ENCODE measurements at places on chromosomes 1 and 21. TPM values are rescaled to one million over a fixed set of nuclear protein-coding genes. Genes with fewer than 3 reads are reported as not detected.
A peak's percentile ranks its signal among the peaks of the same experiment; 100 is the strongest.

- ATAC-seq: no peak
These were observed 28.2 kb downstream of the IFI44 start for GRCh38 chr1:78677788-78678187.

DNA sequence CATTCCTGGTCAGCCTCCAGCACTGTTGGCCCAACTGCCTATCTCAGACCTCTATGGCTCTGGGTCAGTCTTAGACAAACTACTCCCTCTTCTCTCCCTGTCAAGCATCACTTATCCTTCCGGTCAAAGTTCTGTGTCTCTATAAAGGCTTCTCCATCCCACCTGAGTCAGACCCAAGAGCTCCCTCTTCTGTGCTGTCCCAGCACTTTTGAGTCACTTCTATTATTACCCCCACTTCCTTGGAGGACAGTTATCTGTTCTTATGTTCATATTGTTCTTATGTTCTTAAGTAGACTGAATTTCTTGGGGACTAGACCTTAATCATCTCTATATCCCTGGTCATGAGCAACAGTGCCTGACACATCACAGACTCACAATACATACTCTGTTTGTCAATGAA, 29.2 kb upstream of the IL10 start:
- no peak for ATAC-seq

- ATAC-seq: no peak
These were observed 56.1 kb downstream of the GADD45A start for GRCh38 chr1:67741121-67741520.

TSPEAR gene
- total RNA-seq: 0.50 TPM

TGFB2 gene
- total RNA-seq: 1.6 TPM

GRCh38 chr1:2441746-2442145, 29.4 kb upstream of the PEX10 start:
- ATAC-seq: peak; percentile 22

DNA sequence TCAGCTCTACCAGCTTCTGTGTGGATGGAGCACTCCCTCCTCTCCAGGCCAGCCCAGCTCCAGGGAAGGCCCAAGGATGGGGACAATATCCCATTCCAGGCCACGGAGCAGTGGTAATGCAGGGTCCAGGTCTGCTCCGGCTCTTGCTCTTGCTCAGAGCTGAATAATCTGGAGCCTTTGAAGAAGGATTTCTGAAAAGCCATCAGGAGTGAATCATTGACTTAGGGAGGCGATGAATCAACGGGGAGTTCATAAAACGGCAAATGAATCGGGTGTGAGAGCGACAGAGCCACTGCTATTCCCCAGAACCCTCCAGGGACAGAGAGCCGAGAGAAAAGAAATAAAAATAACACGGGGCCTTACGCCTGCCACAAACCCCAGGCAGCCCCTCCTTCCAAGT, 7.7 kb downstream of the POU3F1 start:
- peak; percentile 88 for ATAC-seq

GRCh38 chr1:72066431-72066830, 215.9 kb downstream of the NEGR1 start:
- no peak for ATAC-seq

DNA sequence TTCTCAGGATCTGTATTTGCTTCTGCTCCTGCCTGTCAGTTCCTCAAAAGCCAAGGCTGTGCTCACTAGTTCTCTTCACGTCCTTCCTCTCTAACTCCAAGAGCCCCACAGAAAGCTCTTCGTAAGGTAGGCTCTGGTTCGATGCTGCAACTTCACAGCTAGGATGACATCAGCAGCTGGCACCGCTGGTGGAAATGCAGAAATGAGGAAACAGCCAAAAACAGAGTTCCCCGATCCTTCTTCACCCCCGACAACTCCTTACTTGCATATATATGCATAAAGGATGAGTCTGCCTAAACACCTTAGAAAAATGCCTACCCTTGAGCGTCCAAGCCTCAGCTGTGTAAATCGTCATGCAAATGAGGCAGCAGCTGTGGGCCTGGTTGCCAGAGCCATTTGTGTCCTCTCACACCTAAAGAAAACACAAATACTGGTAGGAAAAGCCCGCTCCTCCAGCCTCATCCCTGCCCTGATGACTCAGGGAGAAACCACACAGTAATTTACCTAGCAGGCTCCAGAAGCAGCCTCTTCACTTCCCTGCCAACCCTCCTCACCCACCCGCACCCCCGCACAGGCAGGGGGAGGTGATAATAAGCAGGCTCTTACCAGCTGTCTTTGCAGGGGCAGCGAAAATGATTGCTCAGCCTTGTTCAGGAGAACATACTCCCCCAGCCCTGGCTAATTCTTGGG, 28.2 kb downstream of the BATF3 start:
- peak; percentile 83 for ATAC-seq

MYOG gene
- not detected for total RNA-seq

GRCh38 chr1:2465371-2466269, 10.5 kb upstream of the PLCH2 start:
- ATAC-seq: no peak

DNA sequence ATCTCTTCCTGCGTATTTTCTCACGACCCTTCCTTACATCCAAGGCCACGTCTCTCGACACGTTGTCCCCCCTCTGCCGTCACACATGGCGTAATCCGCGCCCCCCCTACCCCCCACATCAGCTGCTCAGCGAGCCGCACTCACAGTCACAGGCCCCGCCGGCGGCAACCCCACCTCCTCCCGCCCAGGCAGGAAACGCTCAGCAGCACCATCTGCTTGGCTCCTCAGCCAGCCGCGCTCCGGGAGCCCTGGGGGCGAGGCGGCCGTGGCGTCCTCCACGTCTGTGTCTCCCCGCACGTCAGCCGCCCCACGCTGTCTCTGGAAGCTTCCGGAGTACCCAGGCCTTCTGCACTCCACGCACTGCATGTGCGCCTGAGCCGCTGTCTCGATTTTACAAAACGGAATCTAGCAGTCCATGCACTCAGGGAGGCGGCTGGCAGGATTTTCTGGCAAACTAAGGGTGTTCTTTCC, 64.6 kb downstream of the SIK1 start:
- peak; percentile 83 for ATAC-seq

GRCh38 chr1:162219461-162219860, 150.0 kb downstream of the NOS1AP start:
- no peak for ATAC-seq

GRCh38 chr1:238916828-238917227, 469.5 kb upstream of the CHRM3 start:
- ATAC-seq: no peak

DNA sequence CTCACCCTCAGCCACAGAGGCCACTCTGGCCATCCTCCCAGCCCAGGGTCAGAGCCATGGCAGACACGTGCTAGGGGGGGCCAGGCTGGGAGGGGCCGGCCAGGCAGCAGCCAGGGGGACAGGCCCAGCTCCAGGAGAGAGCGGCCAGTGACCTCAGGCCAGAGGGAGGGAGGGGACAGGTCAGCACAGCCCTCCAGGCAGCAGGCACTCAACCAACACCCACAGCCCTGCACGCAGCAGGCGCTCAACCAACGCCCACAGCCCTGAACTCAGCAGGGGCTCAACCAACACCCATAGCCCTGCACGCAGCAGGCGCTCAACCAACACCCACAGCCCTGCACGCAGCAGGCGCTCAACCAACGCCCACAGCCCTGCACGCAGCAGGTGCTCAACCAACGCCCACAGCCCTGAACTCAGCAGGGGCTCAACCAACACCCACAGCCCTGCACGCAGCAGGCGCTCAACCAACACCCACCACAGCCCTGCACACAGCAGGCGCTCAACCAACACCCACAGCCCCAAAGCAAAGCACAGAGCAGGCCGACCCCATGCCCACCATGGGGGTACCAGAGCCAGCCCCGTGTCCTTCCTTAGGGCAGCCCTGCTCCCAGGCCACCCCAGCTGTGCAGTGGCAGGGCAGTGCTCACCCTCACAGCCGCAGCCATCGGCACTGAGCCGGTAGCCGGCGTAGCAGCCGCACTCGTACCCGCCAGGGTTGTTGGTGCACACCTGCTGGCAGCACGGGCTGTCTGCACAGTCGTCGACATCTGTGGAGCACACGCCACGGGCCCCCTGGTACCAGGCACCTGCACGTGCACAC, 55.9 kb downstream of the ARHGEF16 start:
- ATAC-seq: no peak

MAP10 gene
- total RNA-seq: 7.0 TPM

- ATAC-seq: no peak
These were observed 34.0 kb upstream of the ABCA4 start for GRCh38 chr1:94154989-94155388.

RGS16 gene
- total RNA-seq: 45.4 TPM

LCE6A gene
- total RNA-seq: not detected

DHDDS gene
- total RNA-seq: 52.9 TPM

DNA sequence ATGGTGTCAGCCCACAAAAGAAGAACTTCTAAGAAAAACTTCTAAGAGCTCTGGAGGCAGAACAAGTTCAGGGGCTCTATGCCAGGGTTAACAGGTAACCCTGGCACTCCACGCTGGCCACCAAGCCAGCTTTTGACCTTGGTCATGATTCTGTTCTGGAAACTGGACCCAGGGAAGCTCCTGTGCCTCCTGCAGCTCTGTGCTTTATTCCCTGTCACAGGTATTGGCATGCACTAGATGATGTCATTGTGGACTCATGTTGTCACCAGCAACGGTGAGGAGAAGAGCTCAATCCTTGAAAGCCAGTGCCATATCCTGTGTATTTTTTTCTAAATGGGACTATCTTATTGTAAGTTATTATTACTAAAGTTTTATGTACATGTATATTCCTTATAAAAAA, 56.7 kb upstream of the GCLM start:
- ATAC-seq: no peak

DNA sequence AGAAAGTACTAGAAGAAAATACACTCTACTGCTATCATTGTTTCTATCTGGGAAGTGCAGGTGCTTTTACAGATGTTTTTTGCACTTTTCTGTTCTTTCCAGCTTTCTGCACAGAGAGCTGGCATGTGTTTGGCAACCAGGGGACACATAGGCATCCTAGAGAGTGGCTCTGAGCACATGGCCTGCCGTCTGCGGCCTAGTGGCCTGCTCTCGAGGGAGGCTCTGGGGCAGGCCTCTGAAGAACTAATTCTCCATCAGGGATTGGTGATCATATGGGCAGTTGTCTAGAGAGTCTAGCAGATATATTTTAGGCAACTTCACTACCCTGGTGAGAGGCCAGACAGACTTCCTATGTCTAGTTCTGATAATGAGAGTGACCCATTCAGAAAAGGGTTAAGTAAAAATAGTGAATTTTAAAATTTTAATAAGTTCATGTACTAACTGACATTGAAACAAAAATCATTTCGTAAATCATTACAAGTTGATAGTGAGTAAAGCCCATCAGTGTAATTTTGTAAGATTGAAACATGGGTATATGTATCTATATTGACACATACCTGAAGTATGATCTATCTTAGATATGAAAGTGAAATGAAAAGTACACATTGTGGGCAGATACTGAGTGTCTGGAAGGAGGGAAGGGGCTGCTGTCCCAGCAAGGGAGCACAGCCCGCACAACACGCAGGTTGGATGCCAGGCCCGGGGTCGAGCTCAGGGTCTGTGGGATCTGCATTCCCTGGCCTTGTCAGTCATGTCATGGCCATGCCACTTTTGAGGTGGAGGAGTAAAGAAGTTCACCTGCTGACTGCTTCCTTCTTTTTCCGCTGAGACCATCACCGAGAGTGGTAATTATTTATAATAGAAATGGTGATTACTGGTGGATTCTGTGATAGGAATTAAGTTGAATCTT, 79.8 kb downstream of the PCBP3 start:
- ATAC-seq: no peak

DNA sequence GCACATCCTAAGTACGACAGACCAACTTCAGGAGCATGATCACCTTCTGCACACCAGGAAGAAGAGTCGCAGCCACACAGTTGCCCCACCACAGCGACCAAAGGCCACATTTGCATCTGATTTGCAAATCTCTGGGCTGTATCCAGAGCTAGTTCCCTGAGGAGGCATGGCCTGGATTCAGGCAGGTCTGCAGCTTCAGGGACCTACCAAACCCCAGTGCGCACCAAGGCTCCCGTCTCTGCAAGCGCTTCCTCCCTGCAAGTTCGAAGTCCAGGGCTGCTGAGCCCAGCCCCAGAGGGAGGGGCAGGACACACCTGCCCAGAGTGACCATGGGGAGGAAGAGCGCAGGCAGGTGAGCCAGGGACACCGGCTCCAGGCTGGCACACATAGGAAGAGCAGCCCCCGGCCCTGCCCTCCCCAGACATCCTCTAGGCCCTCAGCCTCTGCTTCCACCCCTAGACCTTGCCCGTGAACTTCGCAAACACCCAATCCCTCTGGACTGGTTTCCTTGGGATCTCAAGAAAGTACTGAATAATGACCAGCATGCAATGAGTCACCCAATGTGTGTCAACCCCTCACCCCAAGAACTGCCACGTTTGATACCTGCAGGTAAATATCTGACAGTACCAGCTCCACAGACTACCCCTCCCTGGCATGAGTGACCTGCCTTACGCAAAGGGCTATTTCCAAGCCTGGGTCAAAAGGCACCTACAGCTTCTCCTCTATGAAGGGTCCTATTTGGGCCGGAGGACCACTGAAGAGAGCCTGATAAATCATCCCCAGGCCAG, 36.8 kb downstream of the CASZ1 start:
- ATAC-seq: no peak

GRCh38 chr1:57206038-57206437, 217.8 kb downstream of the DAB1 start:
- no peak for ATAC-seq

SLC1A7 gene
- 0.05 TPM for total RNA-seq

MACF1 gene
- total RNA-seq: 152 TPM

- no peak for ATAC-seq
These were observed 108.6 kb upstream of the USP24 start for GRCh38 chr1:55323760-55324159.

DNA sequence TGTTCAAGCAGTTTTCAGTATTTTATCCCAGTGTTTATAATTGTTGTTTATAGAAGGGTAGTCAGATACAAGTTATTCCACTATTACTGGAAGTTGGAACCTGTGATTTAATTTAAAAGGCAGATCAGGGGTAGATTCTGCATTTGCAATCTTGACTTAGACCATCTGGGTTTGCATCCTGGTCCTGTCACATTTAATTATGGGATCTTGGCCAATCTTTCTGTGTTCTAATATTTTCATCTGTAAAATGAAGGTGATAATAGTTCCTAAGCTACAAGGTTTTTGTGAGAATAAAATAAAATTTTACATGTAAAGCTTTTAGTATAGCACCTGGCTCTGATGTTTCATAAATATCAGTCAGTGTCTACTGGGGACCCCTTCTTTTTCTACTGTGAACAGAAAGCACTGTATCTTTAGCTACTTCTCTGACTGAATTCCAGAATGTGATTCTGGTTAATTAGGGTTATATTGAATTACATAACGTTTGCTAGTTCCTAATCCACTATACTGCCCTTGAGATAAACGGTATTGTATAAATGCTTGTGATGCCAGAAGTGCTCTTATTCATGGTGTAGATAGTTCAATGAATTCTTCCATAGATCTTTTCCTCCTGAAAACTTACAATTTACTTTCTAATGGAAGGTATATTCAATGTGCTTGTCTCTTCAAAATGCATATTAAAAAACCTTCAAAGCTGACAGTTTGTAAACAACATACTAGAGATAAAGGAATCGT, 131.0 kb downstream of the KCNK1 start:
- no peak for ATAC-seq

DRAXIN gene
- total RNA-seq: 73.5 TPM

Measured in motor neuron (in vitro differentiated cells).